CD4-positive, alpha-beta T cell treated with Interleukin-17A for 4 hours (primary cell): ENCODE measurements at places on chromosomes 16 and 17.
A peak's percentile ranks its signal among the peaks of the same experiment; 100 is the strongest.

DNA sequence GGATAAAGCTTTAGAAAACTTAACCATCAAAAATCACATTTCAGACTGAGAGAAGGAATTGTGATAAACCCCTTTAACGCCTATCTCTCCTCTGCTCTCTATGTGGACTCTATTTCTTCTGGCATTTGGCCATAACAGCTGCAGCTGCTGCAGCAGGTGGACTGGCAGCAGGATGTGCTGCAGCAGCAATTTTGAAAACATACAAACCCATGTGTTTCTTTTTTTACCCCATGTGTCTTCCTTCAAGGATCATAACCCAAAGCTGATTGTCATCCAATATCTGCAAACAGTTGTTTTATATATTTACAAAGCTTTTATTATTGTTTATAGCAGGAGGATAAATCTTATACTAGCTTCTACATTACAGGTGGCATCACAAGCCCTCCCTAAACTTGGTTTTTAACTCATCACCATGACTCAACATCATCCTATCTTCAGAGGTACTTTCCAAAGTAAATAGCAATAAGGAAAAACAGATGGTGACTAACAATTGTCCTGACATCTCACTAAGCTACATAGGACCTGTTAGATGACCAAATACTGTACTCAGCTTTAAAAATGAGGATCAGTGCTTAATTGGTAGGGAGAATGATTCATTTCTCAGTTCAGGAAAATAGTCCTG is 14.5 kb upstream of the KRTAP9-2 start:
- no peak for DNase-seq

- DNase-seq, result peak; percentile 73
These were observed 24.8 kb downstream of the CCR7 start for GRCh38 chr17:40540448-40540847.

DNA sequence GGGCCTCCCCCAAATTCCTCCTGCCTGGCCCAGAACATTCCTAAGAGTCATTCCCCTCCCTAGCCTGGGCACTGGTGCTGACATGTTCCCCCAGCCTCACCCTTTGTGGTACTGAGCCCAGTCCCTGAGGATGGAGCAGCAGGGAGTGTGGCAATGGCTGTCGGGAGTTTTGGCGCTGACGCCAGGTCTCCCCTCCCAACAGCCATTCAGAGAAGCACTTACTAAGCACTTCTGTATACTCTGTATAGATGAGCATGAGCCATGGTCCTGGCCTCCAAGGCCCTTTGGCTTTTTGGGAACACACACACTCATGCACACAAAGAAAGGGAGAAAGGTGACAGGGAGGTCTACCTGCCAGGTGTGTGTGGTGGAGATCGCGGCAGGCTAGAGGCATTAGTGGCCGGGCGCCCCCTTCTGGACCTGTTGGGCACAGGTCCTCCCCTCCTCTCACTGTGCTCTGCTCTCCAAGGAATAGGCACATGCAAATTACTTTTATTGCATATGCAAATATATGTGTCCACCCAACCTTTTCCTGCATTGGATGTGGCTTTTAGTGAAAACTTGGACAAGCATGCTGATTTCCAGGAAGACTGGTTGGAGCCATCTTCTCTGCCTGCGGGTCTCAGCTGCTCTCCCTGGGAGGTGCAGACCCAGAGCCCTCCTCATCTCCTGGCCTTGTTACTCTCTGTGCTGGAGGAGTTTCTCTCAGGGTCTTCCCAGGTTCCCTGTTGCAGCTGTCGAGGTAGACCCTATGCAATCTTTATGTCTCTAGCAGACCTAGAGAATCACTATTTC is 17.4 kb upstream of the C17orf107 start:
- peak; percentile 84 for DNase-seq

DNA sequence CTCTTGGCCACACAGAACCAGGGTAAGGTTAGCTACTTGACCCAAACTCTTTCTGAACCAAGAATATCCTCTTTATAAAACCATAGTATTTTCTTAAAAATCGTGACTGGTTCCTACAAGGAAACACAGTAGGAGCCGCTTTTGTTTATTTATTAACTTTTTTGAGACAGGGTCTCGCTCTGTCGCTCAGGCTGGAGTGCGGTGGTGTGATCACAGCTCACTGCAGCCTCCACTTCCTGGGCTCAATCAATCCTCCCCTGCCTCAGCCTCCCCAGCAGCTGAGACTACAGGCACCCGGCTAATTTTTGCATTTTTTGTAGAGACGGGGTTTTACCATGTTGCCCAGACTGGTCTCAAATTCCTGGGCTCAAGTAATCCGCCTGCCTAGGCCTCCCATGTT is 14.7 kb upstream of the LITAF start:
- DNase-seq, result no peak

- DNase-seq, result no peak
These were observed 6.0 kb upstream of the SERPINF1 start for GRCh38 chr17:1755827-1756262.

- no peak for DNase-seq
These were observed 15.9 kb downstream of the ST6GALNAC2 start for GRCh38 chr17:76569607-76570279.

- no peak for DNase-seq
These were observed 26.9 kb upstream of the BAHCC1 start for GRCh38 chr17:81368161-81369022.
